ENCODE measurements at places on chromosomes 5 and 9. TPM values are rescaled to one million over a fixed set of nuclear protein-coding genes. Genes with fewer than 3 reads are reported as not detected.
A peak's percentile ranks its signal among the peaks of the same experiment; 100 is the strongest.

The TTC39B gene
- 22.0 TPM for total RNA-seq

The GRXCR2 gene
- not detected for total RNA-seq

- no peak for DNase-seq
Measured at GRCh38 chr5:32628049-32628844, 42.9 kb downstream of the SUB1 start.

The FAM153A gene
- total RNA-seq, result 13.4 TPM

DNA sequence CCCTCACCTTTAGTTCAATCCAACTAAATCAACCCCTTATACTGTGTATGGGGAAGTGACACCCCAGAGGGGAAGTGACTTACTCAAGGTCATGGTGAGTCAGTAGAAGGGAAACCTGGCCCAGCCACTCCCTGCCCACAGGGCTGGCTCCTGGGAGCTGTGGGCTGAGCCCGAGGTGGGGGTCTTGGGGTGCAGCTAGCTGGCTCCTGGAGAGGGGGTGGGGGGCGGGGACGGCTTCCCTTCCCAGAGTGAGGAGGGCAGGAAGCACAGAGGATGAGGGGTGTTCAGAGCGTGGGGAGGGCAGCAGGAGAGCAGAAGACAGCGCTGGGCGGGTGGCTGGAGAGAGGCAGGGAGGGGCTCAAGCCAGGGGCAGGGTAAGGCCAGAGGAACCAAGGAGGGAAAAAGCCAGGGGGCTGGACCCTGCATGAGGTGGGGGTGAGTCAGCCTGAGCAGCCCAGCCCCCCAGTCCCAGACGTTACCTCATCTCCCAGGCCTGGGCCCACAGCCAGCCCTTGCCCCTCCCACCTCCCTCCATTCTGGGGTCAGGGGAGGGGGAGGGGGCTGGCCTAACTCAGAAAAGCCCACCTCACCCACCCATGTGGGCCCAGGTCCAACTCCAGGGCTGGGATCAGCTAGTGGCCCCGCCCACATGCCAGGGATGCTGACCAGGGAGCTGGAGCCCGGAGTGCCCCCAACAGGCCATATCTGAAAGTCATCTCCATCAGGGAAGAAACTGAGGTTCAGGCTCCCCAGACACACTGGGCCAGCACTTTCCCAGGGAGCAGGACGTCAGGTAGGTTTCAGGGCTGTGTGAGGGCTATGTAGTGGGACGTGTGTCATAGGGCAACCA, 2.8 kb downstream of the PDLIM7 start:
- DNase-seq, result peak; percentile 88

GRCh38 chr5:140044041-140044440, 942 bp upstream of the NRG2 start:
- no peak for DNase-seq

- no peak for DNase-seq
Measured at GRCh38 chr5:116475338-116475737, 99.3 kb downstream of the SEMA6A start.

GRCh38 chr5:122101636-122102285, 23.7 kb upstream of the LOX start:
- DNase-seq, result no peak

DNA sequence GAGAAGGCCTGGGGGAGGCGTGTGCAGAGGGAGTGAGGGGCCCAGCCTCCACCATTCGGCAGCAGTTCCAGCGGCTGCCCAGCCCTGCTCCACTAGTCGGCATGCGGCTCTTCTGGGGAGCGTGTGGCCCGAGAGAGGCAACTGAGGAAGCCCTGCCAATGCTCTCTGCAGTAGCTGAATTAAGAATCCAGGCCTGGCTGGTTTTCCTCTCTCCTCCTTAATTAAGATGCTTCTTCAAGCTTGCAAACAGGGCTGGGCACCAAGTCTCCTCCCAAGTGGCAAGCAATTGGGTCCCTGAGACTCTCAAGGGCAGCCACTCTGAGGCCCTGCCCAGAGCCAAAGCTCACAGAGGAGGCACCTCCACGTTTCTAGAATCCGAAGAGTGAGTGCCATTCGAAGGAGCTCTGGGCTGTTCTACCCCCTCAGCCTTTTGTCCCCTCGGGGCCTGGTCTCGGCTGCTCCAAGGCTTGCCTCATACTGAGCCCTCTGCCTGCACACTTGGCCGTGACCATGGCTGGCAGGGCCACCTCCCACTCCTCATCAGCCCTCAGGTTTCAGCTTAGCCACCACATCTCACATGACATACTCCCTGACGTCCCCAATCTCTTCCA, 75.4 kb upstream of the LRRTM2 start:
- no peak for DNase-seq

DNA sequence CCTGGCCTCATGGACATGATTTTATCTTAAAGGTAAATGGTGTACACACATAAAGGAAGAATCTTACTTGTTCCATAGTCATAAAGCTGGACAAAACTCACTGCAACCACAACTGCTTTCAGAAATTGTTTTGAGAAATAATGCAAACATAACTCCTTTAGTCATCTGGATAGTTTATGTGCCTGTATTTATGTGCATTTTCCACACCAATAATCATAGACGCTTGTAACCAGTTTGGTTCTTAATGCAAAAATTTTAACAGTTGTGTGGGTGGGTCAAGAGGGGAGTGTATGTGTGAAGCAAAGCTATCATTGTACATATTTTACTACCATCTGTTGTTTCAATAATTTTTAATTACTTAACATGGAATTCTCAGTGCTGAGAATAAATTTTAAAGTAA, 80.1 kb downstream of the EFNA5 start:
- DNase-seq, result no peak

DNA sequence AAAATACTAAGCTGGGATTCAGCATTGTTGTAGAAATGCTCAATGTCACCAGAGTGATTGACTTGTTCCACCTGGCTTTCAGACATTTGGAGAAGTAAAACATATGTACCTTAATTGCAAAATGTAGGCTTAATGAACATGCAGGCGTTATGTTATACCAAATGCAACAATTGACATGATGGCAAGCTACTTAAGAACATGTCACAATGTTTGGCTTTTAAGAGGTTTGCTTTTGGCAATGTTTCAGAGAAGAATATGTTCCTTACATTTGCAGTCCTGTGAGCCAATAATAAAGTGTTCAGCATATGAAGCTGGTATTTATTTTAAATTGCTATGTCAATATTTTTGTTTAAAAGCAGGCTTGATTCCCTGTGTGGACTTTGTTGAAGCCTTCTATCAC, 111.7 kb upstream of the NUDT12 start:
- DNase-seq, result no peak

Measured in kidney (tissue), 22 donors.